ENCODE measurements at places on chromosomes 11 and 22.

DNA sequence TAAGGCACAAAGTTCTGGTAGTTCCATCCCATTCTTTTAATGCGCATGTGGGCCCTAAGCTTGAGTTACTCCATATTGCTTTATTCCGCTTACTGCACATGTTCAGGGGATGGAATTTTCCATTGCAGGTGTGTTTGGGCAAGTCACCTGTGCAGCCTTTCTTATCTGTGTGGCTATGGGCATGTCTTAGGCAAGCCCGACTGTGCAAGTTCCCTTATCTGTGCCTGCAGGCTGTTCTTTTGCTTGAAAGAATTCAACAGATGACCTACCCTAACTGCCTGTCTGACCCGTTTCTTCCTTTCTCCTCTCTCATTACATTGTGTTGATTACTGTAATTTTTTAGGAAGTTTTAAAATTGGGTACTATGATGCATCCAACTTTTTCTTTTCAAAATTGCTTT lies 363.6 kb downstream of the TTC28 start:
- DNase-seq, result no peak

- DNase-seq, result peak; percentile 21
Observed at GRCh38 chr11:123086305-123086704, 24.4 kb upstream of the HSPA8 start.

DNA sequence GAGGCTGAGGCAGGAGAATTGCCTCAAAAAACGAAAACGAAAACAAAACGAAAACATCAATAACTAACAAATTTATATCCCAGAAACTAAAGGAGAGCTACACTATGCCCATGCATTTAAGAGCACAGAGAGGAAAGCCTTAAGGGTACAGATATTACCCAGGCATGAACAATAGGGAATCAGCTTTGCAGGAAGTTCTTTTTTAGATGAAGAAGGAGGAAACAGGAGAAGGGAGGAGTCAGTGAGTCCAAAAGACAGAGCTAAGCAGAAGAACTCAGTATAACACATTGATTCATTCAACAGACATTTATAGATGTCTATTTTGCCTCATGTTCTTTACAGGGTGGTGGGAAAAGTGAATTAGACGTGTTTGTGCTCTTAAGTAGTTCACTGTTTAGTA lies 8.3 kb downstream of the MRPL17 start:
- no peak for DNase-seq

GRCh38 chr11:19838994-19839768 lies 126.5 kb downstream of the NAV2 start:
- DNase-seq, result no peak

GRCh38 chr11:134425413-134425812 lies 13.4 kb upstream of the B3GAT1 start:
- DNase-seq, result no peak

DNA sequence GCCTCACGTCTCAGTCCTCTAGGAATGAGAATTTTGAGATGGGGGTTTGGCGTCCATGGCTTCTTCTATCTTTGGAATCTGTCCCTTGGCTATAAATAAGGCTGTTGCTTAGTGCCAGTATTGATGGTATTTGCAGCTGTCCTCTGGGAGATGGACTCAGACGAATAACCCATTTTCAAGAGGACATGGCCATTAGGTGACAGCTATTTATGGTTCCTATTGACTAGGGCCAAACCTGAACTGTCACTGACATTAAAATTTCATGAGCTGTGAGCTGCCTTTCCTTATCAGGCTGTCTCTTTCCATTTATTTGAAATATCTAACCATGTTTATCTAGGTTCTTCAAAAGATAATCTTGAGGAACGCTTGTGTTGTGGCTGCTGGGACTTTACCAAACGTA lies 92.7 kb downstream of the NAV2 start:
- no peak for DNase-seq

DNA sequence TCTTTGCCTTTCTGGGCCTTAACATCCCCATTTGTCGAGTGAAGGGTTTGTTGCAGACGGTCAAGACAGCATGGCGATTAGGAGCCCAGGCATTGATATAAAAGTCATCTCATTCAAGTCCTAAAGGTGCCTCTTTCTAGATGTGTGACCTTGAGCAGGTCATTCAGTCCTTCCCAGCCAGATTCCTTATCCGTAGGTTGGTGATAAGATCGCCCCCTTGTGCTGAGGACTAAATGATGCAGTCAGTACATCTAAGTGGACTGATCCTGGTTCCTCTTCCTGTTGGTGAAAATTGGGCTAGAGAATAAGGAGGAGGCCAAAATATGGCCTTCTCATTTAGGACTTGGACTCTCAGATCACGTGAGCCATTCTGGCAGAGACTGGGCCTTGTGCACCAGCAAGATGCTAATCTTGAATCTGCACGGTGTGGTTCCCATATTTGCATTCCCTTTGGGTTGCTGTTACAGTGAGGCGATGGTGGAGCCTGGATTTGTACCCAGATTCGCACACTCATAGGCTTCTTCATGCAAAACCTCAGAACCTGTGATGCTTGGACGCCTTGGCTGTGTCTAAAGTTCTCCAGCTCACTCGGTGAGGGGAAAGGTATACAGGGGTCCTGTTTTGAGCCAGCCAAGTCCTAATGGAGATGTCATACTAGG lies 156.8 kb downstream of the MYO18B start:
- no peak for DNase-seq

DNA sequence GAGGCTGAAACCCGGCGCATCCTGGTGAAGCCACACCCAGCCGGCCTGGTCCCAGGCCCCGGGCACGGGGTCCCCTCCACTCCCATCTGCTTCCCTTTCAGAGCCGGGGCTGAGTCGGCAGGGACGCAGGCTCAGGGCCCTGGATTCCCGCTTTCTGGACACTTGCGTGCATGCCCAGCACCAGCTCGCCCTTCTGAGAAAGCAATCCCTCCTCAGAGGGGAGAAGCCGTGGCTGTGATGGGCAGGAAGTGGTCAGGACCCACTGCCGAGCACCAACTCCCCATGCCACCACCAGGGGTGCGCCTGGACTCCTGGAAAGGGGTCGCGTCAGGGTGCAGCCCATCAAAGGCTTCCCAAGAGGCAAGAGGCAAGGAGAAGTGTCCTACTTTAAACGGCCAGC lies 15.1 kb downstream of the CDKN1C start:
- DNase-seq, result no peak

GRCh38 chr11:84022695-84023094 lies 736.5 kb upstream of the CCDC90B start:
- no peak for DNase-seq

DNA sequence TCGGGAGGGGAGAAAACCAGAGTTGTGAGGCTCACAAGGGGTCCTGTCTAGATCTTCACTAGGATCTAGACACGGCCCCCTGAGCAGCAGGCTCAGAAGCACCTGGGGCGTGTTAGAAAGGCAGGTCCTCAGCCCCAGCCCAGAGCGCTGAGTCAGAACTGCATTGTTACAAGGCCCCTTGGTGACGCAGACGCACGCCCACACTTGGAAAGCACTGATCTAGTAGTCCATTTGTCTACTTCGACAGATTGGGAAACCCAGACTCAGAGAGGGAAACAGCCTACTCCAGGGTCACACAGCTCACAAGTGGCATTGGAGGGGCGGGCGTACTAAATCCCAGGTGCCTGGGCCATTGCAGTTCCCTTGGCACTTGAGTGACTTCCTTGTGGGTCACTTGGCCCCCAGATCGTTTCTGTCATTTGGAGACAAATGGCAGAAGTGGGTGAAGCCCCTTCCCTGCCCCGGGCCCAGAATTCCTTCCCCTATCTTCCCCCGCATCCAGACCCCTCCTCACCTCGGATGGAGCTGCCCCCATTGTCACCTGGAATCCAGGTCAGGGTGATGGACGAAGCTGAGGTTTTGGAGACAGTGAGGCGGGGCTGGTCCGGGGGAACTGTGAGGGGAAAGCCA lies 110.8 kb downstream of the CEP164 start:
- no peak for DNase-seq

DNA sequence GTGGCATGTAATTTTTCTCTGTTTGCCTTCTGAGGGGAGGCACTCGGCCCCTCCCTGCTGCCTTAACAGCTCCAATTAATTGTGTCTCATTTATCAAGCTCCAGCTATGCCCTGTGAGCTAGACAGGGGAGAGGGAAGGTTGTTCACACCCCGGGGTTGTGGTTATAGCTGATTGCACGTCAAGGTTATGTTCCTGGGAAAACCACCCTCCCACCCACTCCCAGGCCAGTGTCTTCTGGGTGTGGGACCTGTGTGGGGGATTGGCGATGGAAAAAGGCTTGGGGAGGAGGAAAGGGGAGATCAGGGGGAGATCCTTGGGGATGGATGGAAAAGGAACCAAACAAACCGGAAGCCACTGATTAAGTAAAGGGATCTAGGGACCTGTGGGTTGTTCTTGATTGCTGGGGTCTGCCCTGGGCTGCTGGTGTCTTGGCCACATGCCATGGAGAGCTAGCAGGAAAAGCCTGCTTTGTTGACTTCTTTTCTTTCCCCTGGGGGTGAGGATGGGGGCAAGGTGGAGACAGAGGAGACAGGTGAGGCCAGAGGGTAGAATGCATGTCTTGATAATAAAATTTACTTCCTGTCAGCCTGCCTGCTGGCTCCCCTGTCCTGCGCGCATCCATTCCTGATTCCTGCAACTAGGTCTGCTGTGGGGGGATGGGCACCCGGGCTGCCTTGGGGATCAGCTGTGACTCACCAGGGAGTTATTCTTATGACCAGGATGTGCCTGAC lies 13.5 kb upstream of the SORL1-AS1 start:
- DNase-seq, result peak; percentile 35

DNA sequence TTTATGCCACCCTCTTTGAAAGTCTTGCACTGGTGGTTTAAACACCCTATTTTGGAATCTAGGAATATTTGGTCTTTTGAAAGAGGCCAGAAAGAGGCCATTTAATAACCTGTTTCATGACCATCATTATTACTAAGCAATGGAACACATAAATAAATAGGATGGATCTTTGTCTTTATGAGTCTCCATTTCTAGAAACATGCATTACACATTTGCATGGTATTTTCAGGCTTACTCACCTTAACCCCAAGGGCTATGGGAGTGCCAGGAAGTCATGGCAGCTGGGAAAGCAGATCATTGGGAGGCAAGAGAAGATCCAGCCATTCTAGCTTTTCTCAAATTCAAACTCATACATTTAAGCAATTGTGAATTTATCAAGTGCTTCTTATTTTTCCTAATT lies 185.8 kb upstream of the POU2AF2 start:
- DNase-seq, result no peak

DNA sequence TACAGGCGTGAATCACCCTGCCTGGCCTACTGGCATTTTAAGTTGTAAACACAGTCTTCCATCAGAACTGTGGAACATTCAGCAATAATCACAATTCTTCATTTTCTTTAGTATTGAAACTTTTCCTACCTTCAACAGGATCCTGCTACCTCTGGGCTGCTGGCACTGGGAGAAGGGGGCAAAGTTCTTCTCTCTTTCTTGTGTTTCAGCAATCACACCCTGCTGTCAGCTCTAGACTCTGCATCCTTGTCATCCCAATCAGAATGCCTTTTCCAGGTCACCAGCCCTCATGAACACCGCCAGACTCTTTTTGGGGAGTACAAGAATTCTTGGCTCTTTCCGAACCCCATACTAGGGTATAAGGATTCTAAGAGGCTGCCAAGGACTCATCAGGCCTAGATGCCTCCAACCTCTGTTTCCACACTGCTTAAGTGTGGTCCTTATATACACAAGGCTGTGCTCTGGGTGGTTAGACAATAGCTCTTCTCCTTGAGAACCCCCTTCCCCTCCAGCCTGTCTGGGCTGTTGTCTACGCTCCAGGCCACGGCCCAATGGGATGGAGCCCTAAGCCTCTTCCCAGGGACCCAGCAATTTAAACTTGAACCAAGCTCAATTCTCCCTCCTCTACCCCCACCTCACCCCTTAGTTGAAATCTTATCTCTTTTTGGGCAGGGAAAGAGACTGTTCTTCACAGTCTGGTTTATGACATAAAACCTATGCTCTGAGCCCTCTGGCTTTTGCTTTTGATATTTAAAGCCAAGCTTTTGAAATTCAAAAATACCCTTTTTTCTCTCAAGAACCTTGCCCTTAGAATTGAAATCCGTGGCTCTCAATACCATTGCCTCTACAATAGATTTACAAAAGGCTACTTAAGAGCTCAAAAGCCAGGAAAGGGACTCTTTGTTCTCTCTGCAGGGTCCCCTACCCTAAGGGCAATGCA lies 327.4 kb downstream of the BUD13 start:
- no peak for DNase-seq

GRCh38 chr11:68843703-68844312 lies 2.1 kb upstream of the CPT1A start:
- peak; percentile 76 for DNase-seq

DNA sequence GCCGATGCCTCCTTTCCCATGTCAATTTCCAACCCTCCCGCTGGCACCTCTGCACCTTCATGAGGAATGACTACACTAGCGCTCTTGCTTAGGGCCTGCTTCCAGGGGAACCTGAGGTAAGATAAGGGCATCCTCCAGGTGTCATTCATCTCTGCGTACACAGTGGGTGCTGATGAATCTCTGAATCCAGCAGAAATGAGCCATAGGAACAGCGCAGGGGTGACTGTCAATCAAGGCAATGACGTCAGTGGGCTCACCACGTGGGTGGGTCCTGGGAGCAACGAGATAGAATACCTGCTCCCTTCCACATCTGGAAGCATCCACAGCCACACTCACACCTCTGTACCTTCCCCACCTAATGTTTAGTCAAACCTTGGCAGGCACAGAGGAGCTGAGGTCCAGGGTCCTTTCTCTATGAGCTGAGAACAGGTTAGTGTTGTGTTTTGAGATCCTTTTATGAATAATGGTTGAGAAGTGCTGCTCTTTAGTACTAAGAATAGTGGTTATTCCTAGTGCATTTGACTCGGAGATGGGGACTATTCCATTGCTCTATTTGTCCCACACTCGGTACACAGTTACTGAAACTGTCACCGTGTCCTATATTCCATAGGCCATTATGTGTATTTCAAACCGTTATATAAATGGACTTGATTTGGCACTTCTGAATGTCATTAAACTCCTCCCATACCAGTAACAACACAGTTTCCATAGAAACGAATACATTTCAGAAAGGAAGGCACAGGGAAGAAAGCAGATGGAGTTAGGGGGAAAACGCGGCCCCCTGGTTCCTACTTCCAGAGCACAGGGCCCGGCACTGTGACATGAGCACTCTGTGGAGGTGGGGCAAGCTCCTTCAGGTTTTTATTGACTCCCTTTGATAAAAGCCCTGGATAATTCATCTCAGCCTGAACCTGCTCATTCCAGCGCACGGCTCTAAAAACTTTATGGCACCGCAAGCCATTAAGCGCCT lies 193.4 kb downstream of the ST3GAL4 start:
- DNase-seq, result no peak

GRCh38 chr11:82720267-82721065 lies 13.2 kb downstream of the FAM181B start:
- DNase-seq, result no peak

GRCh38 chr22:22720724-22721261 lies 76.4 kb downstream of the GGTLC2 start:
- DNase-seq, result no peak
